ENCODE measurements at places on chromosomes 4 and X.

- DNase-seq, result no peak
These were observed 342.7 kb downstream of the GLUD2 start for GRCh38 chrX:121389976-121390714.

GRCh38 chrX:94850811-94851210, 1176.8 kb downstream of the FAM133A start:
- DNase-seq, result no peak

DNA sequence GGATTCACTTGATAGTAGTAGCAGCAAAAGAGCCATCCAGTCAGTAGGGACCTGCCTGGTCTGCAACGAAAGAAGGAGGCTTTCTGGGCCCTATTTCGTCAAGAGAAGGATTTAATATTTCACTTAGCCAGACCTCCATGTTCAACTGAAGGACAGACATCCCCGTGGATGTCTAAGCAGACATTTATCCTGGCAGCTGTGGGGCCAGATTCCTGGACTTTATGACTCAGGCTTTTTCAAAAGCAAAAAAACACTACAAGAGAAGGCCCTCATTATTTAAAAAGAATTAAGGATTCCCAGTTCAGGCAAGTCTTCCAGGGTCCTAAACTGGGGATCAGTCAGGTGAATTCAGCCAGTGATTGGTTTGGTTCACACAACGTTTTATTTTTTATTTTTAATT, 88.5 kb upstream of the TSPAN5 start:
- DNase-seq, result no peak

GRCh38 chr4:25032126-25032525, 1.4 kb upstream of the LGI2 start:
- DNase-seq, result no peak

- no peak for DNase-seq
These were observed 29.6 kb downstream of the RAB40AL start for GRCh38 chrX:102966701-102967100.

DNA sequence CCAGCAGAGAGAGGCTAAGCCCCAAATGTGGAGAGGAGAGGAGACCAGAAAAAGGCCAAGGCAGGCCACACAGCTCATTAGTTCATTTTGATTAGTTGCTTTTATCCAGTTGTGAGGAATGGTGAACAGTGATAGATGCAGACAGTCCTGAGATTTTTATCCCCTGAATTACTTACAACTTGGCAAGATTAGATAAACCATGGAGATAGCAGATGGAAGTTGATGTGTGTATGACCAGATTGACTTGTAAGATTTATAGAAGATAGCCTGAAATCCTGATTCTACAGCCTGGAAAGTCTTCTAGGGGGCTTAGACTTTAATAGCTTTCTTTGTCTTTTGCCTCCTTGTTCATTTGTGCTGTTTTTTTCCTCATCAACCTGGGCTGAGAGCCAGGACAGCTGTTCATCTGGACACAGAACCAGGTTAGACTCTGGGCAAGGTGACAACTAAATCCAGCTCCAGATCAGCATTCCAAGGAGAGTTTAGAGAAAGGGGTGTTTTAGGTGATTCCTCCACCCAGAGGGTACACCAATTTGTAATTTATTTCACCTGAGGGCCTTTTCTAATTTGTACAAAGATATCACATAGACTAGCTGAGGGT, 215.5 kb downstream of the SPATA18 start:
- DNase-seq, result no peak

- DNase-seq, result no peak
These were observed 145.5 kb upstream of the DUSP21 start for GRCh38 chrX:44698357-44698756.
